PC-9 (cell line): ENCODE measurements at places on chromosomes 1 and 21. TPM values are rescaled to one million over a fixed set of nuclear protein-coding genes. Genes with fewer than 3 reads are reported as not detected.

Gene LCA5L
- 1.8 and 2.4 TPM in 2 replicates for total RNA-seq

Gene HMCN1
- 0.31 and 0.83 TPM in 2 replicates for total RNA-seq

Gene C21orf58
- 28.9 and 30.7 TPM in 2 replicates for total RNA-seq

Gene CHIT1
- not detected in 2 replicates for total RNA-seq

Gene TMPRSS3
- total RNA-seq = 4.3 and 8.6 TPM in 2 replicates

Gene SERTAD4
- 12.9 and 22.6 TPM in 2 replicates for total RNA-seq

Gene HCRTR1
- not detected in 2 replicates for total RNA-seq

Gene ID3
- total RNA-seq = 10.4 and 24.7 TPM in 2 replicates

- peak; percentile 46 for DNase-seq
- no peak overlapping the region for H3K27ac ChIP-seq
- no peaks in the 10 kb centered on the region for H3K4me1 ChIP-seq
- H3K4me3 ChIP-seq = no peak overlapping the region
- peaks cover 27% of the 10 kb centered on the region for H3K27me3 ChIP-seq
Measured at GRCh38 chr1:228515200-228515834, 28.1 kb downstream of the RNF187 start.

- H3K4me3 ChIP-seq = no peak overlapping the region
- H3K36me3 ChIP-seq = no peaks in the 10 kb centered on the region
- DNase-seq = no peak
- no peak overlapping the region for H3K27ac ChIP-seq
Measured at GRCh38 chr21:38349111-38349746, 92.4 kb downstream of the KCNJ15 start.

- DNase-seq = no peak
- H3K27ac ChIP-seq = no peak overlapping the region
- no peaks in the 10 kb centered on the region for H3K27me3 ChIP-seq
- peaks cover 10% of the 10 kb centered on the region for H3K4me1 ChIP-seq
- no peaks in the 10 kb centered on the region for H3K36me3 ChIP-seq
Measured at GRCh38 chr1:24972915-24973242, 42.8 kb upstream of the RUNX3 start.

GRCh38 chr21:33033094-33033951 is 7.6 kb downstream of the OLIG2 start:
- H3K27ac ChIP-seq = no peak overlapping the region
- no peaks in the 10 kb centered on the region for H3K36me3 ChIP-seq
- peaks cover 75% of the 10 kb centered on the region for H3K27me3 ChIP-seq
- no peak overlapping the region for H3K4me3 ChIP-seq
- DNase-seq = no peak
- H3K4me1 ChIP-seq = no peaks in the 10 kb centered on the region

- DNase-seq = no peak
- no peak overlapping the region for H3K4me3 ChIP-seq
- no peaks in the 10 kb centered on the region for H3K27me3 ChIP-seq
Measured at GRCh38 chr21:35088319-35088771, 39.2 kb upstream of the RUNX1 start.

GRCh38 chr21:25649146-25649545 is 10.1 kb downstream of the JAM2 start:
- H3K27ac ChIP-seq = no peak overlapping the region
- no peaks in the 10 kb centered on the region for H3K4me1 ChIP-seq
- H3K36me3 ChIP-seq = no peaks in the 10 kb centered on the region
- no peaks in the 10 kb centered on the region for H3K27me3 ChIP-seq
- DNase-seq = no peak
- no peak overlapping the region for H3K4me3 ChIP-seq

GRCh38 chr1:47194311-47194710 is 4.5 kb upstream of the PDZK1IP1 start:
- no peaks in the 10 kb centered on the region for H3K36me3 ChIP-seq
- DNase-seq = no peak
- H3K4me1 ChIP-seq = no peaks in the 10 kb centered on the region
- 0 out of 2 replicates have a peak, but pooled peaks cover 5% of the 10 kb centered on the region for H3K27me3 ChIP-seq

GRCh38 chr1:224253721-224254120 is 70.7 kb downstream of the DEGS1 start:
- no peak overlapping the region for H3K4me3 ChIP-seq
- peaks cover 4% of the 10 kb centered on the region; the same call in 1 of the 2 replicates for H3K36me3 ChIP-seq
- H3K4me1 ChIP-seq = no peaks in the 10 kb centered on the region
- no peak overlapping the region for H3K27ac ChIP-seq

- H3K27ac ChIP-seq = no peak overlapping the region
- H3K36me3 ChIP-seq = no peaks in the 10 kb centered on the region
- no peaks in the 10 kb centered on the region for H3K4me1 ChIP-seq
- H3K4me3 ChIP-seq = no peak overlapping the region
- H3K27me3 ChIP-seq = no peaks in the 10 kb centered on the region
- no peak for DNase-seq
Measured at GRCh38 chr1:168697356-168698126, 31.5 kb downstream of the DPT start.

GRCh38 chr1:156882543-156882942 is 11.0 kb upstream of the PEAR1 start:
- H3K4me1 ChIP-seq = no peaks in the 10 kb centered on the region
- H3K27ac ChIP-seq = no peak overlapping the region

GRCh38 chr1:197399755-197400521 is 131.9 kb downstream of the CRB1 start:
- H3K4me3 ChIP-seq = no peak overlapping the region
- H3K27me3 ChIP-seq = no peaks in the 10 kb centered on the region
- DNase-seq = peak; percentile 23
- no peaks in the 10 kb centered on the region for H3K36me3 ChIP-seq

- peaks cover 49% of the 10 kb centered on the region for H3K4me1 ChIP-seq
- peaks cover 12% of the 10 kb centered on the region; the same call in 1 of the 2 replicates for H3K36me3 ChIP-seq
- no peak for DNase-seq
- H3K27me3 ChIP-seq = no peaks in the 10 kb centered on the region
- H3K27ac ChIP-seq = peak overlapping the region; percentile 94
Measured at GRCh38 chr1:36372617-36373016, 13.1 kb downstream of the STK40 start.

DNA sequence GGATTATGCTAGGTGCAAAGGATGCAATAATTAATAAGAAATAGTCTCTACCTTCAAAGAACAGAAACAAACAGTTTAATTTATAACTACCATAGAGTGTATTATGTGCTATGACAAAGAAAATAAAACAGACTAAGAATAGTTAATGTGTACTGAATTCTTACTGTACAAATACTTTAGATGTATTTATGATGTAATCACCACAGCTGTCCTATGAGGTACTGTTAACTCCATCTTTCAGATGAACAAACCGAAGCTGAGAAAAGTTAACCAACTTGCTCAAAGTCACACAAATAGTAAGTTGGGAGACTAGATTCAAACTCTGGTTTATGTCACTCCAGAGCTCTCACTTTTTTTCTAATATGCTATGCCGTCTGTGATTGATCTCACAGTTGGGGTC is 77.0 kb upstream of the FGGY start:
- no peak for DNase-seq
- H3K27me3 ChIP-seq = no peaks in the 10 kb centered on the region
- no peak overlapping the region for H3K4me3 ChIP-seq
- H3K36me3 ChIP-seq = no peaks in the 10 kb centered on the region
- H3K4me1 ChIP-seq = peaks cover 32% of the 10 kb centered on the region
- H3K27ac ChIP-seq = no peak overlapping the region

DNA sequence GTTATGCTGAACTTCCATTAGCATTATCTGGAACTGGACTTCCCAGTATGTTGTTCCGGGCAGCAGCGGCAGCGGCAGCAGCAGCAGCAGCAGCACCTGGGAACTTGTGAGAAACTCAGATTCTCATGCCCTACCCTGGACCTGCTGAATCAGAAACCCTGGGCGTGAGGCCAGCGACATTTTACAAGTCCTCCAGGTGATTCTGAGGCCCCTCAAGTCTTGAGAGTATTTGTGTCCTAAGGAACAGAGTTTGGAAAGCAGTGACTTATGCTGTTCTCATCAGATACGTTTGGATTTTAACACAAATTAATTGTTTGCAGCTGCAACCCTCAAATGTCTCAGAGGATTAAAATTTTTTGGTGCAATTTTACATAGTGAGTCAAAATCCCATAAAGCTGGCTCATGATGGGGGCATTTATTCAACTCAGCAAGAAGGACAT is 157.2 kb upstream of the KAZN start:
- no peak for DNase-seq
- no peak overlapping the region for H3K4me3 ChIP-seq
- no peaks in the 10 kb centered on the region for H3K4me1 ChIP-seq
- no peaks in the 10 kb centered on the region for H3K36me3 ChIP-seq
- no peak overlapping the region for H3K27ac ChIP-seq

DNA sequence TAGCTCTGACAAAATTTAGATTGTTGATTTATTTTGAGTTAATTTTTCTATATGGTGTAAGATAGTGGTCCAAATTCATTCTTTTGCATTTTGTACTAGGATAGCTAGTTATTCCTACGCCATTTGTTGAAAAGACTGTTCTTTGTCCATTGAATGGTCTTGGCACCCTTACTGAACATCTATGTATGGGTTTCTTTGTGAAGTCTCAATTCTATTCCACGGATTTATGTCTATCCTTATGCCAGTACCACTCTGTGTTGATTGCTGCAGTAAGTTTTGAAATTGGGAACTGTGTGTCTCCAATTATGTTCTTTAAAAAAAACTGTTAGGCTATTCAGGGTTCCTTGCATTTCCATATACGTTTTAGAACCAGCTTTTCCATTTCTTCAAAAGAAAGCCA is 145.7 kb downstream of the ZNF644 start:
- no peaks in the 10 kb centered on the region for H3K36me3 ChIP-seq
- H3K27me3 ChIP-seq = no peaks in the 10 kb centered on the region
- H3K4me3 ChIP-seq = no peak overlapping the region
- H3K27ac ChIP-seq = no peak overlapping the region
- no peaks in the 10 kb centered on the region for H3K4me1 ChIP-seq

DNA sequence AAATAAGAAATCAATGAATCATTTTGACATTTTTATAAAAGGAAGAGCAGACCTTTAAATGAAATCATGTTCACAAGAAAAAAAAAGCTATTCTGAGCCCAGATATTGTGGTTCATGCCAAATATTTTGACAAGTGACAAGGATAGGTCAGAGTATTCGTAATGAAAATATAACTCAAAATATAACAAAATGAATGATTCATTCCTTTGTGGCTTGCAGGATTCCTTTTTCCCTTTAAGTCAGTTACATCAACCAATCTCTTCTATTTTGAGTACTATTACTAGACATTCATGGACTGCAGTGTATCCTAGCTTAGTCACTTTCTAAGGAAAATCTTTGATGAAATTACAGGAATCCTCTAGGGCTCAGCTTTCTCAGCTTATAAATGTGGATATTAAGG is 188.7 kb downstream of the COL11A1 start:
- H3K27ac ChIP-seq = no peak overlapping the region
- no peaks in the 10 kb centered on the region for H3K4me1 ChIP-seq
- H3K36me3 ChIP-seq = no peaks in the 10 kb centered on the region
- H3K27me3 ChIP-seq = no peaks in the 10 kb centered on the region

GRCh38 chr1:12593621-12594066 is 24.4 kb downstream of the DHRS3 start:
- peaks cover 50% of the 10 kb centered on the region for H3K4me1 ChIP-seq
- peak overlapping the region; percentile 100 for H3K27ac ChIP-seq

GRCh38 chr1:229161740-229162139 is 109.2 kb upstream of the RAB4A start:
- no peak overlapping the region for H3K27ac ChIP-seq
- no peak overlapping the region for H3K4me3 ChIP-seq
- DNase-seq = no peak

GRCh38 chr1:89381618-89382017 is 17.8 kb downstream of the GBP6 start:
- no peaks in the 10 kb centered on the region for H3K4me1 ChIP-seq
- H3K36me3 ChIP-seq = no peaks in the 10 kb centered on the region
- no peak overlapping the region for H3K27ac ChIP-seq
- no peaks in the 10 kb centered on the region for H3K27me3 ChIP-seq
- no peak for DNase-seq

DNA sequence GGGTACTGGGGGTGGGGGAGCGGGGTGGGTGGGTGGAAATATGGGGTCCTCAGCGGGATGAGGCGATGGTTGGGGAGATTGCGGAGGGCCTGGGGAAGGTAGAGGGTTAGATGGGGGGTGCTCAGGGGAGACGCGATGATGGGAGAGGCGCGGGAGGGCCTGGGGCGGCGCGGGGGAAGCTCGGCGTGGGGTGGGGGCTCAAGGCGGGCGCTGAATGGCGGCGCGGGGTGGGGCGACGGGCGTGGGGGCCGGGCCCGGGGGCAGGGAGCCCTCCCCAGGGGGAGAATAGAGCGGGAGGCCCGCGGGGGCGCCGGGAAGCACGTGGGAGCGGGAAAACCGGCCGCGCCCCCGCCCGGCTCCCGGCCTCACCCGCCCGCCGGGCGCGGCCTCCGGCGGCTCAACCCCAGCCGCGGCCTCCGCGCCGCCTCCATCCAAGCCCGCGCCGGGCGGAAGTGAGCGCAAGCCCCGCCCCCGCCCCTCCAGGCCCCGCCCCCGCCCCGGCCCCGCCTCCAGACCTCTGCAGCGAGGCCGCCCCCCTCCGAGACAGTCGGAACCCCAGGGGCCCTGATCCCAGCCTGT is at the start of gene FAAP20:
TSS of gene FAAP20 (minus strand) at position 454 of the 579 bp plus-strand sequence. CDS start at position 431, 23 bp downstream.
- H3K27ac ChIP-seq = no peak within 1 kb of the TSS
- H3K4me3 ChIP-seq = peak within 1 kb of the TSS; percentile 60
- H3K4me1 ChIP-seq = peaks cover 4% of the 10 kb centered on the region
- no peaks in the 10 kb centered on the region for H3K27me3 ChIP-seq
- DNase-seq = no peak
- H3K36me3 ChIP-seq = no peaks in the 10 kb centered on the region

DNA sequence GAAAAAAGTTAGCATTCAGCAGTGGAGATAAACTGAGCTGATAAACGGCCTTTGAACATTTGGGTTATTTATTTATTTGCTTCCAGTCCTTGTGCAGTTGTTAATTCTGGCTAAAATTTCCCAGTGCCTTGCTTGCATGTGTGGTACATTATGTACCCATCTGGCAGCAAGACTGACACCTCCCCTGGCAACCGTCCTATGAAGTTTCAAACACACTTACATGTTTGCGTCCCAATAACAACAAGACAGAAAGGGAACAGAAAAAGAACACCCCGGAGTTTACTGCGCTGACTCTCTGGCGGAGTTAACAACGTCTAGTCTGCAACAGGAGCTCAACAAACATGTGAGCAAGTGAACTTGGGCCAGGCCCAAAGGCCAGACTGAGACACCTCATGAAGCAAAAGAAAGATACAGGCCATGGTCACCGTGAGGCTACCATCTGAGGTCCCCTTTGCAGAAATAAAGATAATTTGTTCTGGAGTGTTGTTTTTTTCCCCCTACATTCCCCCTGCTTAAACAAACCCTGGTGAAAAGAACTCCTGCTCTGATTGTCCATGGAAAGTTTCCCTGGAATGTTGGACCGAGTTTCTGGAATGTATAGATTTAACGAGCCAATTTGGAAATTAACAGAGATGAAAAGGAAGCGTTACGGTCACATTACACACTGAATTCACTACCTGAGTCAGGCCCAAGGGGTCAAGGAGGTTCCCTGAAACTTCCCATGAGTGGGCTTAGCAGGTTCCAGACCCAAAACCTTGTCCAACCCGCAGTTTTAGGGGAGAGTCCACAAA is 33.4 kb downstream of the TRABD2B start:
- no peak for DNase-seq
- H3K4me3 ChIP-seq = no peak overlapping the region
- H3K27me3 ChIP-seq = 0 out of 2 replicates have a peak, but pooled peaks cover 3% of the 10 kb centered on the region
- no peaks in the 10 kb centered on the region for H3K36me3 ChIP-seq
- H3K4me1 ChIP-seq = no peaks in the 10 kb centered on the region

GRCh38 chr1:177847843-177848242 is 122.0 kb downstream of the SEC16B start:
- peaks cover 32% of the 10 kb centered on the region; the same call in 1 of the 2 replicates for H3K27me3 ChIP-seq
- no peaks in the 10 kb centered on the region for H3K4me1 ChIP-seq
- no peak for DNase-seq
- no peak overlapping the region for H3K4me3 ChIP-seq
- H3K27ac ChIP-seq = no peak overlapping the region
- H3K36me3 ChIP-seq = no peaks in the 10 kb centered on the region
